ENCODE measurements at places on chromosomes 7 and 10.

DNA sequence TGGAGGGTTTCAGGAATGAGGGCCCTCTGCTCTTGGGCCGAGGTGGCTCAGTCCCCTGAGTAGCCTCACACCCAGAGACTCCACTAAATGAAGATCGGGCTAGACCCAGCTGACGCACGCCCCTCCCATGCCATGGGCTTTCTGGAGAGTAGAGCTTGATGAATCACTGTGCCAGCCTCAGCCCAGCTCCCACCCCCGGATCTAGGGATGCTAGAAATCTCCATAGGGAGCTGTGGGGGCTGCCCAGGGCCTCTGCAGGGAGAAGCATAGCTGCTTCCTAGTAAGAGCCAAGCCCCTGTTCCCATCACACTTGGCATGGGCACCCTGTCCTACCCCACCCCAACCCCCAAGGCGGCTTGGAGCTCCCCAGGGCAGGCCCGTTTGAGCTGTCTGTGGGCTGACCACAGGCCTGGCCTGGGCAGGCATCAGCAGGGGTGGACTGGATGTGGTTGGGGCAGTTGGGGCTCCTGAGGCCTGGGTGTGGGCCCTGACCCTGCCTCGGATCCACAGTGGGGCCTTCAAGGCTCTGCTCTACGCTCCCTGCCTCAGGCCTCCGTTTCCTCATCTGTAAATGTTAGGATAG, 121.2 kb downstream of the ZMIZ1 start:
- no peak for DNase-seq

- no peak for DNase-seq
Observed at GRCh38 chr10:105993609-105994008, 1170.9 kb downstream of the SORCS1 start.

DNA sequence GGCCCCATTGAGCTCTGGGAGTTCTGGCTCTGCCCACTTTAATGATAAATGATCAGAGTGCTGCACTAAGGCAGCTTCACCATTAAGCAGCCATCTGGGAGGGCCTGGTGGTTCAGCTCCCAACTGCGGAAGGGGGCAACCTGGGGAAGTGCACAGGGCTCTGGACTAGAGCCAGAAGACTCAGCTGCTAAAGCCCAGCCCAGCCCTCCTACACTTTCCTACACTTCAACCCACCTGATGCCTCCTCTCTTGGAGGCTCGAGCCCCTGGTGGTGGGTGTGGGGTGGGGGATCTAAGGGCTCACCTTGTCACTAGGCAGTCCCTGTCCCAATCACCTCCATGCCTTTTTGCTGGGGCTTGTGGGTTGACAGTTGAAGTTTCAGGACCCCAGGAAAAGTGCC, 60.6 kb upstream of the ANTXRL start:
- DNase-seq = no peak

- DNase-seq = no peak
Observed at GRCh38 chr7:99381664-99382075, 7.1 kb downstream of the ARPC1B start.

- no peak for DNase-seq
Observed at GRCh38 chr7:140497241-140497769, 18.0 kb upstream of the MKRN1 start.

- peak; percentile 44 for DNase-seq
Observed at GRCh38 chr7:149662591-149663095, 110.7 kb downstream of the ZNF467 start.

GRCh38 chr10:3754727-3755439, 30.1 kb downstream of the KLF6 start:
- no peak for DNase-seq

- no peak for DNase-seq
Observed at GRCh38 chr7:41164440-41164839, 538.5 kb downstream of the INHBA start.

GRCh38 chr10:76881477-76882220, 756.0 kb downstream of the KCNMA1 start:
- no peak for DNase-seq
